ENCODE measurements at places on chromosomes 3 and 15.

DNA sequence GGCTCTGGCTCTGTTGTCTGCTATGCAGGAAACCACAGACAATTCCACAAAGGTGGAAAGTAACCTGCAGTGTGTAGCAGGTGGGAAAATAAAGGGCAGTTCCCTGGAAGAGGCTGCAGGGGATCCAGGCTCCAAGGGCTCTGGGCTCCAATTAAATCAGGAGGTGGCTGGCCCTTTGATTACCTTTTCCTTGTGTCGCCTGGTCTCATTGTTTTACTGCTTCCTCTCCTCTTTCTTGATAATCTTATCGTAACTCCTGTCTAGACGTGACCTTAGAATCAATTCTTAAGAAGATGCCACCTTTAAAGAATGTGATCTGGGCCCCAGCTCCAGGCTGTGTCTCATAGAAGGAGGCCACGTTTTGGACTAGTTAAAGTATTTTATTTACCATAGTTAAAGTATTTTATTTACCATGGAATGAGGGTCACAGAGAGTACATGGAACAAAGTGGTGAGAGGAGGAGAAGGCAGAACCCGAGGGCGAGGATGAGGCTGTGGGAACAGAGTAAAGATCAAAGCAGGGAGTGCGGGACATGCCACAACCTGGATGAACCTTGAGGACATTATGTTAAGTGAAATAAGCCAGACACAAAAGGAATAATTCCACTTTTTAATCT, 237.5 kb upstream of the STT3B start:
- no peak for DNase-seq

- no peak for DNase-seq
Observed at GRCh38 chr3:119630128-119630879, 30.1 kb downstream of the POPDC2 start.

- DNase-seq = no peak
Observed at GRCh38 chr3:13254028-13254951, 165.8 kb downstream of the NUP210 start.

- DNase-seq = no peak
Observed at GRCh38 chr3:43079536-43080332, 26.1 kb downstream of the POMGNT2 start.

- DNase-seq = no peak
Observed at GRCh38 chr3:170801597-170801996, 68.4 kb downstream of the RPL22L1 start.

GRCh38 chr15:62698646-62699045, 343.9 kb upstream of the TPM1 start:
- no peak for DNase-seq

GRCh38 chr15:23064156-23064555, 24.8 kb upstream of the TUBGCP5 start:
- DNase-seq = no peak

DNA sequence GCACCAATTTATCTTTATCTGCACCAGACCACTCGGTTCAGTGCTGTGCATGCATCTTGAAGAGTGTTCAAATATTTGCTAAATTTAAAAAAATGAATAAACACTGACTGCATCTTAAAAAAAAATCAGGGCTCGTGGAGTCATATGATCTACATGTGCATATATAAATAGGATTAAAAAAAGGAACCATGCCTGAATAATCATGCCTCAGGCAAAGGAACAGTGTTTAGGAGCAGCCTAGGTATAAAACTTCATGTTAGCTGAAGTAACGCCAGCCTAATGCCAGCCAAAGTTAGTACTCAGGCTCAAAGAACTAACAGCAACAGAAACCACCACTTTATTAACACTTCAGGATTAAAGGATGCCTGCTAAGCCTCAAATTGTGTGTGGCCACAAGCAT, 9.5 kb downstream of the ABCC5 start:
- no peak for DNase-seq

DNA sequence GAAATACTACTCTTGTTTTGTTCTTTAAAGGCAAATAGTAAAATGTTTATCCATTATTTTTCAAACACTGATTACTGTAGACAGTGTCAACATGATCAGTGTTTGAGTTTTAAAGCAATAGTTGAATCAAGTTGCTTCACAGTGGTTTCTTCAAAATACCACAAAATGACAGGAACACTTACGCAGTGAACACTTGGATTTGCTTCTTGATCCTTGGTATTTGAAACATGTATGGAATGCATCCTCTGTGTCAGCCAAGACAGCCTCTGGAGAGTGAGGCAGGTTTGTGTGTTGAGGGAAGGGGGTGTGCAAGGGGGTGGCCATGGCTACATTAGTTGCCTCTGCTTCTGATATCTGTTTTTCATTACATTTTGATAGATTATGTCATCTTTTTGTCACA, 413.0 kb downstream of the RBMS3 start:
- DNase-seq = no peak

- DNase-seq = no peak
Observed at GRCh38 chr3:12423918-12424630, 60.2 kb upstream of the TSEN2 start.

DNA sequence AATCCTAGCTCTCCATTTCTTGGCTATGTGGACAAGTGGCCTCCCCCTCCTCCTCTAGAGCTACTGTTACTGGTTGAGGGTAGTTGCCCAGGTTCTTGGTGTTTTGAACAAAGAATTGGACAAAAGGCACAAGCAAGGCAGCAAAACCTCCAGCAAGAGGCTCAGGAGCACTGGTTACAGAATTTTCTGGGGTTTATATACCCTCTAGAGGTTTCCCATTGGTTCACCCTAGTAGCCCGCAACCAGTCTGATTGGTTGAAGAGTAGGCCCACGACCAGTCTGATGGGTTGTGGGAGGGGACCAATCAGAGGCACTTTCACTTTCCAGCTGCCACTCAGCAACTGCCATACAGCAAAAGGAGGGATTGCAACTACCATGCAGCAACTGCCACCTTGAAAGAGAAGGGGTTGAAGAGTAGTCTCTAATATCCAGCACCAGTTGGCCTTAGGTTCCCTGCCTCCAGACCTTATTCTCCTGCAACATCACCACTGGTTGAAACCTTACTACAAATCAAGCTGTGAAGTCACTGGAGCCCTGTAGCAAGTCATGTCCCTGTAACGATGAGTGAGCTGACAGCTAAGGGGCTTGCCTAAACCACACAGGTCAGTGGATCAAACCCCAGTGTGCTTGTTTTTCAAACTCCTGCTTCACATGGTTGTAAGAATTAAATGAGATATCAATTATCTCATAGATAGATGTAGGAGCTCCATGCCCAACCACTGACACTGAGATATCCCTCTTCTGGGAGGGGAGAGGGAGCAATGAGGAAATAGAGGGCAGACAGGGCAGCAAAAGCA, 2.9 kb upstream of the C15orf39 start:
- DNase-seq = no peak

DNA sequence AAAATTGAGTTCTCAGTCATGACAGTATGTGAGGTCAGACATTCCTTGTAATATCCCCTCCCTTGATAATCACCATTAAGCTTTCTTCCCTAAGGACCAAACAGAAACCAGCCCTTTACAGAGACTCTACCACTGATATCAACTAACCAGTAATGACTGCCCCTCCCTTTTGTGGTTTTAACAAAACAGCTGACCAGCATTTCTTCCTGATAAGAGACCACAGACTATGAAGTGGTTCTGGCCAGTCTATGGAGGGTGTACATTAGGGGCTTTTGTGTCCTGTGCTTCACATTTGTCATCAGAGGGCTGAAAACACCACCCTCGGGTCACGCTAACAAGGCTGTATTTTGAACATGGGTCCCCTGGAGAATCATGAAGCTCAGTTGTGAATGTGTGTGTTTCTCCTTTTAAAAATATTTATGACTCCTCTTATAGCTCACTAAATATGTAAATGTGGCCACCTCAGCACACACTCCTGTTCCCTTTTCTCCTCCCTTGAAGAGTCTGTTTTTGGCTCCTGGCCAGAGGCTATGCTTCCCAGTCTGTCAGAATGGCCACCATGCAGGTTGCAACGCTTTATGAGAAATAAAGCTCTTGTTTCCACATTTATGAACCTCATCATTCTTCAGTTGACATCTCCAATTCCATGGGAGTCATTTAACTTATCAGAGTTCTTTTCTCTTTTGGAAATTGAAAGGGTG, 239.3 kb downstream of the CPNE4 start:
- DNase-seq = no peak

- no peak for DNase-seq
Observed at GRCh38 chr3:165938986-165939540, 101.8 kb upstream of the BCHE start.

DNA sequence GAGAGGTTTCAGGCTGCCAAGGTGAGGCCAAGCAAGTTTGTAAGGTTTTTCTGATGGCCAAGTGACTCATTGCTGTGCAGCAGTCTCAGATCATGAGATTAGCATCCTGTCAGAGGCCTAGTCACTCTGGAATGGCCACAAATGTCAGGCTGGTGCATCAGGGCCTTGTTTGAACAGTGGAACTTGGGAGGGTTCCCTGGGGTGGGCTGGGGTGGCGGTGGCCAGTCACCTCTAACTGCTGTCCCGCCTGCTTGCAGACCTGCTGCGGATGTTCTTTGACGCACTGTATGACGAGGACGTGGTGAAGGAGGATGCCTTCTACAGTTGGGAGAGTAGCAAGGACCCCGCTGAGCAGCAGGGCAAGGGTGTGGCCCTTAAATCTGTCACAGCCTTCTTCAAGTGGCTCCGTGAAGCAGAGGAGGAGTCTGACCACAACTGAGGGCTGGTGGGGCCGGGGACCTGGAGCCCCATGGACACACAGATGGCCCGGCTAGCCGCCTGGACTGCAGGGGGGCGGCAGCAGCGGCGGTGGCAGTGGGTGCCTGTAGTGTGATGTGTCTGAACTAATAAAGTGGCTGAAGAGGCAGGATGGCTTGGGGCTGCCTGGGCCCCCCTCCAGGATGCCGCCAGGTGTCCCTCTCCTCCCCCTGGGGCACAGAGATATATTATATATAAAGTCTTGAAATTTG, 2.8 kb upstream of the FAM131A start:
- DNase-seq = no peak

DNA sequence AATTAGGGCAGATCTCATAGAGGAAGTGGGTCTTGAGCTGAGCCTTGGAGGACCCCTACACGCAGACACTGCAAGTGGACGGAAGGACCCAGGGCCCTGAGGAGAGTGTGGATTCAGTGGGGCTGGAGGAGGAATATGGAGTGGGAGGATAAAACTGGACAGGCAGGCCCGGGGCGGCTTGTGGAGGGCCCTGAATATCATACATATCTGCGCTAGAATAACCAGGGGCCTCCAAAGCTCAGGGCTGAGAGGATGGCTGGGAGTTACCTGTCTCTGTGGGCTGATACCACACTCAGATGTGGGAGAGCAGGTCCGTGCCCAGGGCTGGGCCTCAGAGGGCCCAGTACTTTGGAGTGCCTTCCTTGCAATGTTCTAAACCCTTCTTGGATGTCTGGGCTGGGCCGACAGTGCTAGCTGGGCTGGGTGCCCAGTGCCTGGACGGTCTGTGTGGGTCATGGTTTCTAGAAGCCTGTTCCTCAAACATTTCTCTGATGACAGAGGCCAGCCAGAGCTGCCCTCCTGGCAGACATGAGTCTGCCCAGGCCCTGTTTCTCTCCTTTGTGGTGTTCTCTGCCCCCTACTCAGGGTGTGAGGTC, 29.6 kb downstream of the CHRD start:
- no peak for DNase-seq

DNA sequence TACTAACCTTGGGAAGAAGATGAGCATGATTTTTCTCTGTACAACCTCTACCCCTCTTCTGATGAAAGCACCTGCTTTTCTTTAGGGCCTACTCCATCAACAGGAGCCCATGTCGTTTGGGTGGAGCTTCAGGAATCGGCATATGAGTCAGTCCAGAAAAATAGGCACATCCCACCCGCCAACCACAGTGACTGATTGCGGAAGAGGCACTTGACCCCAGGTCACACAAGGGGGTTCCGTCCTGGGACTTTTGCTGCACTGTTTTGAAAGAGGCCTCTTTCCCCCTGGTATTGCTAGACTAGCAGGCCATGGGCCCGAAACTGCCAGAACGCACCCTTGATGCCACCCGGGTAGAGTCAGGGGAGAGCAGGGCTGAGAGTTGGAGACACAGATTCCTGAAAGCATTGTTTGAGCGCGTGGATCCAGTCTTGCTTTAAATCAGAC, 19.3 kb upstream of the NRROS start:
- peak; percentile 60 for DNase-seq

- DNase-seq = no peak
Observed at GRCh38 chr15:39628144-39628508, 47.2 kb downstream of the THBS1 start.

GRCh38 chr15:60464836-60465630, 13.9 kb downstream of the ICE2 start:
- no peak for DNase-seq

GRCh38 chr3:171266740-171267073, 193.5 kb downstream of the TNIK start:
- DNase-seq = no peak

DNA sequence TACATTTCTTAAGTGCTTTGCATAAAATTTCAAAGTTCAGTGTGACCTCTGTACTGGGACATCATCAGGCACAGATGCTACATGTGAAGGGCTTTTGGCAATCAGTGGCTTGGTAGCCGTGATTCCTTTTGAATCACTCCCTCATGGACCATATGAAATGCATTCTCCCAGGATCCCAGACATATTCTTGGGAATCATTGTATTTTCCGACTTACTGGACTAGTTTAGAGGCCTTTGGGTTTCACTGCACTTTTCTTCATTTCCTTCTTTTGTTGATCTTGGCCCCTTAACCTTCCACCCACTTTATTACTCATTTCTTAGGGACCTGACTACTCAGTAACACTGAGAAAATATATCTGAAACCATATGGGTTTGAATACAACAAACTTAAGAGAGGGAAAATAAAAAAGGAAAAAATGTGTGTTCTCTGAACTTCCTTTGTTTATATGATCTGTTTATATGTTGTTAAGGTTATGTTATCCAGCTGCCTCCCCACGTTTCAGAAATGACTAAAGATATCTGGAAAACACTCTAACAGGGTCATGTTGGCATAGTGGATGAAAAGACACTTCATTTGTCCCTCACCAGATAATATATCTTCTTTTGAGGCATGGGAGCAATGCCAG, 35.1 kb downstream of the HMG20A start:
- no peak for DNase-seq

DNA sequence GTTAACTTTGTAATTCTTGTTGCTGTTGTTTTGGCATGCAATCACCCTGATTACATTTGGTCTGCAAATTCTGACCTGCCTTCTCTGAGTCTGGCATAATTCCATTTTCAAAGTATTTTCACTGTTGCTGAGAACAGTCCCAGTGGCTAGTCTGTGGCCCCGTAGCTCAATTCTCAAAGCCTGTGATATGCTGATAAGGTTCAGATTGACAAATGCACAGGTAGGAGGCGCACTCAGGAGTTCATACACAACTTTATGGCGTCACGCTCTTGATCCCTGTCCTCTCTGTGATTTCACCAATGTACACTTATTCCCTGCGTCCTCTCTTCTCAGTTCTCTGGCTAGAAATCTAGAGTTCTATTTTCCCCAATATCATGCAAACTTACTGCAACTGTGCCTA, 376.6 kb upstream of the SLCO3A1 start:
- no peak for DNase-seq

DNA sequence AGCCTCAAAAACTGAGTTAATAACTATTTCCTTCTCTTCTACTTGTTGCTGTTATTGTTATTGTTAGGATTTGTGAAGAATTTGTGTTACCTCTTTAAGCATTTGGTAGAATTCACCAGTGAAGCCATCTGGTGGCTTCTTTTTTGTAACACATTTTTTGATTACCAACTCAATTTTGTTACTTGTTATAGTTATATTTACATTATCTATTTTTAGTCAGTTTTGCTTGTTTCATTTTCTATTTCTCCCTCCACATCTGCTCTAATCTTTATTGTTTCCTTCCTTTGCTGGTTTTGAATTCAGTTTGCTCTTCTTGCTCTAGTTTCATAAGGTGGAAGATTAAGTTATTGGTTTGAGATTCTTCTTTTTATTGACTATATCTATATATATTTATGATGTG, 3.7 kb upstream of the SLC9C1 start:
- DNase-seq = no peak

- no peak for DNase-seq
Observed at GRCh38 chr15:42344763-42345162, 14.5 kb upstream of the CAPN3 start.
